ENCODE measurements at places on chromosomes 6 and 20. TPM values are rescaled to one million over a fixed set of nuclear protein-coding genes. Genes with fewer than 3 reads are reported as not detected.

Gene C20orf202
- not detected for total RNA-seq

Gene WDR46
- total RNA-seq, result 53.4 TPM

Gene MROH8
- total RNA-seq, result 2.5 TPM

Gene DDO
- total RNA-seq, result not detected

Gene RAET1G
- not detected for total RNA-seq

Gene APCDD1L
- total RNA-seq, result not detected

Gene TBX18
- not detected for total RNA-seq

Gene BCAS1
- not detected for total RNA-seq

Gene BFSP1
- total RNA-seq, result 2.0 TPM

Gene ARHGAP40
- total RNA-seq, result not detected

Gene SH3BGRL2
- total RNA-seq, result 0.12 TPM

Gene DSE
- total RNA-seq, result 3.6 TPM

Gene POLR1H
- total RNA-seq, result 52.9 TPM

Gene HCRTR2
- total RNA-seq, result not detected

Gene BAG2
- 8.0 TPM for total RNA-seq

Gene WFDC2
- not detected for total RNA-seq

Gene BMP7
- not detected for total RNA-seq

Gene MRPS26
- 30.6 TPM for total RNA-seq

Gene ABHD16B
- not detected for total RNA-seq

Gene SLC16A10
- total RNA-seq, result 3.2 TPM

Gene OR2H2
- not detected for total RNA-seq

Gene HFE
- total RNA-seq, result 3.5 TPM

Gene SLC25A27
- total RNA-seq, result not detected

Gene LPA
- total RNA-seq, result not detected

Gene PCSK2
- not detected for total RNA-seq

Gene MLN
- total RNA-seq, result not detected

Gene EYA2
- total RNA-seq, result not detected

Gene TTI1
- 32.4 TPM for total RNA-seq

Gene TCP11
- not detected for total RNA-seq

Gene RCAN2
- 0.57 TPM for total RNA-seq

Gene RAMACL
- 0.32 TPM for total RNA-seq

Gene GABRR1
- total RNA-seq, result not detected

Gene TPX2
- 193 TPM for total RNA-seq

Gene MUCL3
- not detected for total RNA-seq

Gene CDH4
- not detected for total RNA-seq

Gene SIM1
- not detected for total RNA-seq
